ENCODE measurements at places on chromosomes 13 and 19.

GRCh38 chr13:45416516-45417128 is 1.6 kb downstream of the SLC25A30 start:
- peak; percentile 89 for DNase-seq

DNA sequence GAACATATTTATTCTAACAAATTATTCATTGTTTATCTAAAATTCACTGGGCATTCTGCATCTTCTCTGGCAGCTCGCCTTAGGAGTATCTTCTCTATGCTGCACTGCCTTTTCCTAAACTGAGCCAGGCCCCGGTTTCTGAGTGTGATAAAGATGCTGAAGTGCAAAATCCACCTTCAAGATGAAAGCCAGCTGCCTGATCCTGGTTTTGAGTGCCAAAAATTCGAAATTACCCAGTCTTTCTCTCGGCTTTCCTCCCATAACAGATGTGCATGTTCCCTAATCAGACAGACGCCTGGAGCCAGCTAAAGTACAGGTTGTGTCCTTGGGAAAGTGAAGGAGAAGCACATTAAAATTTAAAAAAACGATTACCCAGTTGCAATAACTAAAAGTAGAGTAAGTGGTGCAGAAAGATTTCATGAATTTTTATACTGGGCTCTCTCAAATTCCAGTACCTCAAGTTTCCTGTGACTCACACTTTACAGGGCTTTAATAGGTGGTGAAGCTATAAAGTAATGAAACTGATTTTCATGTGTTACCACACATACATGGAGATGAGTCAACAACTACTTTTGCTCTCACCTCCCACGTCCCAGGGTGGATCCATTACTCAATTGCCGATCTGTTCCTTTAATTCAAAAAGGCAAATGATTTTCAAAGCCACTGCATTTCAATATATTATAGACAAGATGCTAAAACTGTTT is 65.0 kb upstream of the GTF2F2 start:
- DNase-seq: no peak

GRCh38 chr13:22812793-22813192 is 368.0 kb upstream of the SGCG start:
- DNase-seq: peak; percentile 14

- DNase-seq: no peak
Observed at GRCh38 chr13:87147076-87147475, 524.1 kb upstream of the SLITRK5 start.

DNA sequence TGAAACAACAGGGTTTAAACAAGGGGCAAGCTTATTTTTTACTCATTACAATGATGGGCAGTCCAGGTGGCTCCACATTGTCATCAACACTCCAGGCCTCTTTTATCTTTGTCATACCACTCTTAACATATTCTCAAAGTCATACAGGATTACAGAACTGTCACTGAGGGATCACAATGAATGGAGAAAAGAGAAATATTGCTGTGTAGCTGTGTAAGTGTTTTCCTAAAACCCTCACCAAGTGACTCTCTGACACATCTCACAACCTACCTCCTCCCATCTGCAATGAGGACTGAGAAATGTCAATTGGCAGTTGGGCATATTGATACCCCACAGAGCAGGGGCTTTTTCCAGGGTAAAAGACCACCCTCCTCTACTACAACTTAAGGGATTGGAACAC is 562.1 kb downstream of the TBC1D4 start:
- no peak for DNase-seq

Measured in COR-L47 (cell line).